Renal cortex interstitium (tissue), 15 donors: ENCODE measurements at places on chromosomes 1 and 21.

DNA sequence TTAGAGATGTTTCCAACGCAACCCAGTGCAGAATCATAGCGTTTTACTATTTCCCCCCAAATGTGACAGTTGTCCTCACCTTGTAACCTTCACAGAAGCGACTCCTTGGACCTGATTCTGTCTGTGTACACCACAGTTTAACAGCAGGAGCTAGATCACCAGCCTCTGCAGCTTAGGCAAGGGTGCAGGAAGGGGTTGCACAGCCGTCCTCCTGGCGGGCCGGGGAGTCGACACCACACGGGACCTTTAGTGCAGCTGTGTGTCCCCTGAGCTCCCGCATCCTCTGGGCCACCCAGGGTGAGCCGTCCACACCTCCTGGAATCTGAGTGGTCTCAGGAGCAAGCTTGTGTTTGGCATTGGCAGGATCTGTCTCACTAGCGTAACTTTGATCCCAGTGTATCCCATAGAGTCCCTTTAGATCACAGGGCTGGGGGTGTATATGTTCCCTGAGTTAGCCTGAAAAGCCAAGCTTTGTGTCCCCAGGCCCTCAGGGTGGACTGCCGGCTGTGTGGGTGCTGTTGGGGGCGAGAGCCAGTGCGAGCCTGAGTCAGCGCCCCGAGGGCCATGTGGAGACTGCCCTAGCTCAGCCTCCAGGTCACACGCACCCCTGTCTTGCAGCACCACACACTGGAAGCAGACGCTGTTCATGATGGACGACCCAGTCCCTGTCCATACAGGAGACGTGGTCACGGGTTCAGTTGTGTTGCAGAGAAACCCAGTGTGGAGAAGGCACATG is 27.5 kb downstream of the PRMT2 start:
- DNase-seq = no peak

DNA sequence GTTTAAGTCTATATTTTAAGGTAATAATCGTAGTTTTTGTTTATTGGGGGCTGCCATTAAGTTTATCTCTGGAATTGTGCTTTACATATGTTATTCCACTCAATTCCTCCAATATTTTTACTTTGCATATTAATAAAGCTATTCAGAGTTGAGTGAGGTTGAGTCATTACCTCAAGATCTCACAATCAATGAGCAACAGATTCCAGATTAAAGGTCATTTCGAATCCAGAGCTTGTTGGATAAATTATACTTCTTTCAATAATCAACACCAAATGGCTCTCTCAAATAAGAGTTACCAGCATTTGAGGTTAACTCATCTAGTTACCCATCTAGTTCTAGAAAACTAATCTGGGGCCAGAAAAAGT is 16.7 kb downstream of the RGS4 start:
- DNase-seq = no peak

DNA sequence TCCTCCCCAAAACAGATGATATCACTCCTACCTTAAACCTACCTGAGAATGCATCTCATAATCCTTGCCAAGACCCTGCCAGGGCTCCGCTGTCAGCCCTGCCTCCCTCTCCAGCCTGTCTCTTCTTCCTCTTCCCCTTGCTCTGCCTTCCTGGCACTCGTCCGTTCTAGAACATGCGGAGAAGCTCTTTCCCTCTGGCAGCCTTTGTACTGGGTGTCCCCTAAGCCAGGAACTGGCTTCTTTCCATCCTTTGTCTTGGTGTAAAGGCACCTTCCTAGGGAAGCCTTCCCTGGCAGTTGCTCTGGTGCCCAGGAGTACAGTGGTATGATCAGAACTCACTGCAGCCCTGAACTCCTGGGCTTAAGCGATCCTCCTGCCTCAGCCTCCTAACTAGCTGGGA is 36.1 kb downstream of the CTNNBIP1 start:
- no peak for DNase-seq

- no peak for DNase-seq
Observed at GRCh38 chr1:46517010-46517600, 27.5 kb downstream of the DMBX1 start.

- no peak for DNase-seq
Observed at GRCh38 chr1:162040657-162041056, 17.0 kb upstream of the OLFML2B start.

- DNase-seq = no peak
Observed at GRCh38 chr1:179099891-179100290, 18.0 kb downstream of the TOR3A start.

- DNase-seq = no peak
Observed at GRCh38 chr1:168134642-168135041, 2.1 kb downstream of the GPR161 start.

DNA sequence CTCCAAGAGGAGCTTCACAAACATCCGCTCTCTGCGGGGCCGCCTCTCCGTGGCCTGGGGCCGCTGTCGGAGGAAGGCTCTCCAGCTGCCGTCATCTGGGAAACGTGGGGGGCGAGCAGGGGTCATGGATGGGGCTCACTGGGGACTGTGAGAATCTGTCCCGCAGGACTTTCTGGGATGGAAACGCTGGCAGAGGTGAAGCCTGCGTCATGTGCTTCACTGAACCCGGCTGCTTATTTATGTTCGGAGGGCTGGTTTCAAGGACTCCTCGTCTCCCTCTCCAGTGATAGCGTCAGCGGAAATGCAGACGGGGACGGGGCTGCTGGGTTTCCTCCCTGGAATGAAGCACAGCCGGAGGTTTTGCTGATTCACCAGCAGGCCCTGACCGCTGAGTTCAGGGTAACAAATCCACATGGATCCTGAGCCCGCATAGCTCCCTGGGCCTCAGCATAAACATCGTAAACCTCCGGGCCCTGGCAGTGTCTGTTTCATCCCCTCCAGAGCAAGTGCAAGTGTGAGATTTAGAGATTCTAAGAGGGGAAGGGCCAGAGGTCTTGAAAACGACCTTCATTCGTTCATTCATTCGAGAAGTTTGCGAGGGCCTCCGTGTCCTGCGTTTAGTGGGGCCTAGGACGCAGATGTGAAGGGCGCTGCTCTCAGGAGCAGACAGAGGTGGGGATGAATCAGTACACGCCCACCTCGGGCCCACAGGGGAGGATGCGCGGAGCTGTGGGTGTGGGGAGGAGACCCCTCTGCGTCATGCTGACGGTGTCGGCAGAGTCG is 7.0 kb upstream of the POFUT2 start:
- no peak for DNase-seq

DNA sequence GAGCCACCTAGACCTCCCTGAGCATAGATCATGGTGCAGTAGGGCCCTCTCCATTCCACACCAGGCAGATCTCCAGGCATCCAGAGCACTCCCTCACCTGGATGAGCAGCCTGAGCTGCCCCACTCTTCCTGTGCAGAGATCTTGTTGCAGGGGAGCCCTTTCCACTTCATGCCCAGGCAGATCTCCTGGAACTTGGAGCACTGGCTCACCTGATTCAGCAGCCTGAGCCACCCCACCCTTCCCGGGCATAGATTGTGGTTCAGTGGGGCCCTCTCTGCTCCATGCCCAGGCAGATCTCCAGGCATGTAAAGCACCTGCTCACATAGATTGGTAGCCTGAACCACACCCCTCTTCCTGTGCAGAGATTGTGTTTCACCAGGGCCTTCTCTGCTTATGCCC is 78.0 kb downstream of the SEC16B start:
- DNase-seq = no peak

- no peak for DNase-seq
Observed at GRCh38 chr1:64678366-64678765, 66.5 kb upstream of the RAVER2 start.

- DNase-seq = no peak
Observed at GRCh38 chr1:179043907-179044306, 18.2 kb downstream of the FAM20B start.

- no peak for DNase-seq
Observed at GRCh38 chr1:218164111-218164929, 120.8 kb upstream of the RRP15 start.

DNA sequence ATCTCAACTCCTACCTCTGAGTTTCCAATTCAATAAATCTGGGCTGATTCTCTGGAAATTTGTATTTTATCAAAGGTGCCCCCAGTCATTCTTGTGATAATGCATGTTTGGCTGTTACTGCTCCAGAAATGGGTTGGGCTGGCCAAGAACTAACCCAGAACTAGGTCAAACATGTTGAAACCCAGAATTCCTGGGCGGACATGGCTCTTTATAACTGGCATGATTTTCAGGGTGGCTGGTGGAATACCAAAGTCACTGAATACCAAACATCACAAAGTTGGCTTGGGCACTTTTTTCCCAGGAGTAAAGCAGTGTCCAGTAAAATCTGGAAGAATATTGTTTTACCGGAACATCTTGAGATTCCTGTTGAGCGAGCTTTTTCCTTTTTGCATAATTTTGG is 89.4 kb upstream of the S1PR1 start:
- no peak for DNase-seq

DNA sequence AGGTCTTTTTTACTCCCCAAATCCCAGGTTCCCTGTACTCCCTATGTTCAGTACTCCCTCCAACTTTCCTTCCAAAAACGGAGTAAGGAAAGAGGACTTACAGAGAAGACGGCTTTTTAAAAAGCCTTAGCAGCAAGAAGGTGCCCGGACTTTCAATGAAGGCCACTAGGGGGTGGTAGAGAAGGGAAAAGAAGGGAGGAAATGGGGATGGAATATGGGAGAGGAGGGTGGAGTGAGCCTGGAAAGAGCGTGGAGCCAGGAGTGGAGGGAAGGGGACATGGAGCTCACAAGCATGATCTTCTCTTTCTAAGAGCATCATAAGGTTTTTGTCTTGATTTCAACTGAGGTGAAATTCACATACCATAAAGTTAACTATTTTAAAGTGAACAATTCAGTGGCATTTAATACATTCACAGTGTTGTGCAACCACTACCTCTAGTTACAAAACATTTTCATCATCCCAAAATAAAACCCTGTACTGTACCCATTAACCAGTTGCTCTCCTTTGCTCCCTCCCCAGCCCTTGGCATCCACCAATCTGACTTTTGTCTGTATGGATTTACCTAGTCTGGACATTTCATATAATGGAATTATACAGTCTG is 129.9 kb downstream of the ZNF281 start:
- DNase-seq = no peak

DNA sequence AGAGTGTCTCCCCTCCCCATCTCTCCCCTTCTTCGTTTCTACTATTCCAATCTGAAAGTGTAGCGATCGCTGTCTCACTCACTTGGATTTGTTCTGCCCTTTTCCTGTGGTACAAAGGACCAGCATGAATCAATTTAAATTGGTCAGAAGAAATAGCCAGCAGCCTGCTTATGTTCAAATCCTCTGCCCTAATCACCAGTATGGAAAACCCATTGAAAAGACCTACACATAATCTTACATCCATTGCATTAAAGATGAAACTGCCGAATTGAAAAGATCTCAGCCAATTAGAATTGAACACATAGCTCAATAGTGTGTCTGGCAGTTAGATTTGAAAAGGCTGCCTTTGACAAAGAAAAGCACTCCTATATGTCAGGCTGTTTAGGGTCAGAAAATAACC is 122.6 kb downstream of the TNNI3K start:
- no peak for DNase-seq

- no peak for DNase-seq
Observed at GRCh38 chr1:204092632-204093420, 19.9 kb downstream of the SOX13 start.
